ENCODE measurements at places on chromosomes 13 and 19.

DNA sequence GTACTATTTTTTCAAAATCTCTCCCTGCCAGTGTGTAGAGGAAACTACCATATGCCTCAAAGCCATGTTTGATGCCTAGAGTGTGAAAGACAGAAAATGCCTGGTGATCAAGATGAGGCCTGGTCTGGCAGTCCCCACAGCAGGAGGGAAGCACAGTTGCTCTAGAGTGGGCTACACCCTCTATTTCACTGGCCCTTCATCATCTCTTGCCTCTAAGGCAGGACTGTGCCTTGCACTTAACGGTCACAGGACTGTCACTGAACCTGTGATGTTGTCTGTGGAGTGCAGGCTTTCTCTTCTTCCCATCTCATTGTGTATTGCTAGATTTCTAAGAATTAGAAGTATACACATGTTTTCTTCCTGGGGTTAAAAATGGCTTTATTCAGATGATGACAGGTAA is 16.3 kb downstream of the POLR1D start:
- DNase-seq, result no peak

DNA sequence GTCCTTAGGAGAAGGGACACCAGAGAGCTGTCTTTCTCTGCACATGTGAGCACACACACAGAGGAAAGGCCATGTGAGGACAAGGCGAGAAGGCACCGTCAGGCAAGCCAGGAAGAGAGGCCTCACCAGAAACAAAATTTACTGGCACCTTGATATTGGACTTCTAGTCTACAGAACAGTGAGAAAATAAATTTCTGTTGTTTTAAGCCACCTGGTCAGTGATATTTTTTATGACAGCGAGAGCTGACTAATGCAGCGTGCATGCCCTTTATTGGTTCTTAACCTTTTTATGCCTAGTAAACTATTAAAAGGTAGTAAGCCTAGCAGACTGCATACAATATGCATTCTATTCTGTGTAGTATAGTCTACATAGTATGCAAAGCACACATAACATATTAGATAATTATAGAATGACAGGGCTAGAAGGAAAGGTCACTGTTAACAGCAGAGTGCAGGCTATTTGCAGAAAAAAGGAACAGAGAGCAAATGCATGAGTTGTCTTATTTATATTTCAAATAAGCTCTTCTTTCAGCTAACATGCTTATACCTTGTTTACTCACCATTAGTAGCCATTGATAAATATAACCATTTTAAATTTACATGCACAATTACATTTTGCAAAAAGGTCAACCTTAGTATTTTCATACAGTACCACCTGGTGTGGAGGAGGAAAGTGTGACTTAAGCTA is 25.2 kb upstream of the KATNAL1 start:
- no peak for DNase-seq

DNA sequence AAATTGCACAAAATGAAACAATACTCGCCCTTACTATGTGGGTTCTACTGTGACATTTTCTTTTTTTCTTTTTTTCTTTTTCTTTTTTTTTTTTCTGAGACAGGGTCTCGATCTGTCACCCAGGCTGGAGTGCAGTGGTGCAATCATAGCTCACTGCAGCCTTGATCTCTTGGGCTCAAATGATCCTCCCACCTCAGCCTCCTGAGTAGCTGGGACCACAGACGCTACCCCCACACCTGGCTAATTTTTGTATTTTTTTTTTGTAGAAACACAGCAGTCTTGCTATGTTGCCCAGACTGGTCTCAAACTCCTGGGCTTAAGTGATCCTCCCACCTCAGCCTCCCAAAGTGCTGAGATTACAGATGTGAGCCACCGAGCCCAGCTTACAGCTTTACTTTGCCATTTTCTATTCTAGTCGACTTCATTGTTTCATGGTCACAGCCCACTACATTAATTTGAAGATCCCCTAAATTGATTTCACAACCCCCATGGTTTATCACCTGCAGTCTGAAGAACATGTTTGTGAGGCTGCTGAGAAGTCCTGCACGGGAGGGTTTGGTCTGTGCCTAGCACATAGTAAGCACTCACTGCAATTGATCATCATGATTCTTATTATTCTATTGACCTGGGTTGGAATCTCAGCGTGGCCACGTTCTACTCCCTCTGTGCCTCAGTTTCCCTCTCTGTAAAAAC is 3.8 kb downstream of the BCL3 start:
- DNase-seq, result no peak

DNA sequence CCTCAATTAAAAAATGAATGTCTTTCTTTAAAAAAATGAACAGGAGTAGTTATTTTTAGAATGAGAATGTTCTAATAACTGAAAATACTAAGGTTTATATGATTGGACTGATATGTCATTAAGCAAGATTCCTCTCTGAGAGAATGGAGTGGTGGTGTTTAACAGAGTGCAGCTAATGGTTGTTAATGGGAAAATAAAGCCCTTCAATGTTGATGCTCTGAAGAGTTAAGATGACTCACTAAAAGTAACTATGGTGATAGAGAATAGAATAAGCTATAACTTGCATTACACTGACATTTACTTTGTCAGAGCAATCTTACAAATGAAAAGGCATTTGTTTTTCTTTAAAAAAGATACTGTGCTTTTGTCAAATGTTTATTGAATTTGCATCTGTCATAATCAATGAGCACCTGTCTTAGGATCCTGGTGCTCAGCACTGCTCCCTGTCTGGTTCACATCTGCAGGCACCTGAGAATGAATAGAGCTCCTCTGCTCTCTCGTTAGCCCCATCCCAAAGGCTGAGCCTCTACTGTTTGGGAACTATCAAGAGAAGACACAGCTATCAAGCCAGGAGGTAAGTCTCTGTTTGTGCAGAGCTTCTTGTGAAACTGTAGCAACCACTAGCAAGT is 15.1 kb downstream of the PABPC3 start:
- peak; percentile 25 for DNase-seq

DNA sequence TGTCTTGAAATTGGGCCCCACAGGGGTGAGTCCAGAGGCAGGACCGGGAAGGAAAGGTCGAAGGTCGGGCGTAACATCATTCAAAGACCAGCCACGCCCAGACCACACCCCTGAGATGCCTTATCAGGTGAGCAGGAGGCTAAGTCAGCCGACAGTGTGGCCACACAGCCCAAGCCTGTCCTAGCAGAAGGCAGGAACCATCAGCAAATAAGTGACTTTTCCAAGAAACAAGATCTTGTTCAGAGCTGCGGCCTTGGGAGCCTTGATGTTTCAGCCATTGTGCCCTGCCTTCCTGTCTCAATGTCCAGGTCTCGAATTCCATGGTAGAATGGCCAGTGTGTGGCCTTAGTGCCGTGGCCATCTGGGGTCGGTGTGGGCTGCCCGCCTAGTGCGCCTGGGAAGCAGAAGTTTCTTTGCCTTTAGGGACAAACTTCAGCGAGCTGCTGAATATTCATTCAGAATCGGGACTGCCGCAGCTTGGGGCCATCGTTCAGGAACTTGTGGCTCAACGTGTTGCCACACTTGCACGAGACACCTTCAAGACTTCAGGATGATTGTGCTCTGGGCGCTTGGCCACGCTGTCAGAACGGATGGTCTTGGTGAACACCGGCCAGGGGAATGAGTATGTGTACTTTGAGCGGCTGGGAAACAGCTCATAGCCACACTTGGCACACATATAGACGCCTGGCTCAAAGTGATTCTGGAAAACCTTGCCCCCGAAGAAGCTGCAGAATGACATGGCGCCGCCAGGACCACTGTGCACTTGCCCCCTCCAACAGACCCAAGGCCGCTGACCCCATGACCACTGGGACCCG is 6.1 kb upstream of the IFNL4 start:
- DNase-seq, result no peak

GRCh38 chr13:113361406-113361805 is 2.5 kb downstream of the GRTP1 start:
- no peak for DNase-seq
